ENCODE measurements at places on chromosomes 3 and 15.

DNA sequence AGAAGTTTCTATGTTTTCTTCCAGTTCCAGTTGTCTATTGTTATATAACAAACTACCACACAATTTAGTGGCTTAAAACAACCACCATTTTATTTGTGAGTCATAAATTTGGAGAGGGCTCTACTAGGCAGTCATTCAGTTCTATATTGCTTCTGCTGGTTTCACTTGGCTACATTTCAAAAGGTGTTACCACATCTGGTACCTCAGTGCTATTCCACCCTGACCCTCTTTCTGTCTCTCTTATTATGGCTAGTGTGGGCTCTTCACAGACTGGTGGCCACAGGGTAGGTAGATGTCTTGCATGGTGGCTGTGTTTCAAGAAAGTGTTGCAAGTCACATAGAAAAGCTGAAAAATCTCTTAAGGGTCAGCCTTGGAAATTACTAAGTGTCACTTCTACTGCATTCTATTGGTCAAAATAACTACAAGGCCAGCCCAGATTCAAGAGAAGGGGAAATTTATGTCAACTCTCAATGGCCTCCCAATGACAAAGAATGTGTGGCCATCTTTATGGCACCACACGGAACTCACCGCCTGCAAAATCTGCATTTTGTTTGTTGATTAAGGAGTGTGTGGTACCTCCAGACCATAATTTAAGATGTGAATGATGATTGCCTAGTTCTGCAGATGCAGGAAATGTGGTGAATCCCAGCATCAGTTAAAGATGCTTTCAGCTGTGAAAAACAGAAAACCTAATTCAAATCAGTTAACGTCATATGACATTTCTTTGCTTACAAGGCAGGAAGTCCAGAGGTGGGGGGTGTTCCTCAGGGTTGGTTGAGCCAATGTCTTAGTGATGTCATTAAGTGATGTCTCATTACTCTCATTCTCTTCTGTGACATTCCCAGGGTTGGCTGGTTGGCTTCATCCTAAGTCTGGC lies 105.8 kb upstream of the RASGRP1 start:
- H3K36me3 ChIP-seq: no peaks in the 10 kb centered on the region
- peak overlapping the region; percentile 63 for H3K4me3 ChIP-seq
- peak; percentile 87 for DNase-seq
- no peaks in the 10 kb centered on the region for H3K27me3 ChIP-seq
- H3K27ac ChIP-seq: peak overlapping the region; percentile 100
- H3K4me1 ChIP-seq: peaks cover 57% of the 10 kb centered on the region

GRCh38 chr15:62798536-62798935 lies 244.0 kb upstream of the TPM1 start:
- H3K36me3 ChIP-seq: no peaks in the 10 kb centered on the region
- no peak overlapping the region for H3K4me3 ChIP-seq
- H3K4me1 ChIP-seq: no peaks in the 10 kb centered on the region
- no peak for DNase-seq
- peaks cover 3% of the 10 kb centered on the region for H3K27me3 ChIP-seq

GRCh38 chr3:190785047-190785446 lies 77.4 kb downstream of the GMNC start:
- no peaks in the 10 kb centered on the region for H3K27me3 ChIP-seq
- no peaks in the 10 kb centered on the region for H3K4me1 ChIP-seq
- DNase-seq: no peak
- H3K4me3 ChIP-seq: no peak overlapping the region

DNA sequence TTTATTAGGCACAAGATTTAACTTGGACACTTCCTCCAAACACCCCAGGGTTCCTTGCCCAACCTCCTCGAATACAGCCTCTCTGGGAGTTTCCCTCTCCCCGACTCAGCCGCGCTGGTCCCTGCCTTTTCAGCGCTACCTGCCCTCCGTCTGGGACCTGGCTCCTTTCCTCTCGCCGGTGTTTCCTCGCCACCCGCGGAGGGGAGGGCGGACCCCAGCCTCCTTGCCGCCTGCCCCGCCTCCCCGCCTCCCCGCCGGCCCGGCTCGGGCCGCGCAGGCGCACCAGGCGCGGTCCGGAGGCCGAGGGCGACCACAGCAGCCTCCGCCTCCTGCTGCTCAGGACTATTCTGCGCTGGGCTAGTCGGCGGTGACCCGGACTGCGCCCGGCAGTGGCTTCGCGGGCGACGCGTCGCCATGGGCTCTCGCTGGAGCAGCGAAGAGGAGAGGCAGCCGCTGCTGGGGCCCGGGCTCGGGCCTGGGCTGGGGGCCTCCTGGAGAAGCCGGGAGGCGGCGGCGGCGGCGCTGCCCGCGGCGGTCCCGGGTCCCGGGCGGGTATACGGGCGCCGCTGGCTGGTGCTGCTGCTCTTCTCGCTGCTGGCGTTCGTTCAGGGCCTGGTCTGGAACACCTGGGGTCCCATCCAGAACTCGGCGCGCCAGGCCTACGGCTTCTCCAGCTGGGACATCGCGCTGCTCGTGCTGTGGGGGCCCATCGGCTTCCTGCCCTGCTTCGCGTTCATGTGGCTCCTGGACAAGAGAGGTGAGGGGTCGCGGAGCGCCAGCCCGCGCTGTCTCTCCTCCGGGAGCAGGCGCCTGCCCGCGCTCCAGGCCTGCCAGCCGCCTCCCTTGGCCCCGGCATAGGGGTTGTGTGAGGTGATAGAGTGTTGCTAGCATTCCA lies at the start of gene SLC49A4:
Gene SLC49A4 (plus strand): TSS at position 291 of the 895 bp plus-strand sequence. CDS start 124 bp downstream, at position 415.
- peaks cover 21% of the 10 kb centered on the region for H3K4me1 ChIP-seq
- H3K27ac ChIP-seq: peak within 1 kb of the TSS; percentile 99
- peak within 1 kb of the TSS; percentile 93 for H3K4me3 ChIP-seq
- peak; percentile 89 for DNase-seq
- H3K36me3 ChIP-seq: no peaks in the 10 kb centered on the region

GRCh38 chr3:81531263-81531662 lies 230.2 kb downstream of the GBE1 start:
- H3K27me3 ChIP-seq: no peaks in the 10 kb centered on the region
- no peak for DNase-seq
- H3K27ac ChIP-seq: no peak overlapping the region
- H3K4me1 ChIP-seq: no peaks in the 10 kb centered on the region
- H3K36me3 ChIP-seq: peaks cover 61% of the 10 kb centered on the region
- no peak overlapping the region for H3K4me3 ChIP-seq

DNA sequence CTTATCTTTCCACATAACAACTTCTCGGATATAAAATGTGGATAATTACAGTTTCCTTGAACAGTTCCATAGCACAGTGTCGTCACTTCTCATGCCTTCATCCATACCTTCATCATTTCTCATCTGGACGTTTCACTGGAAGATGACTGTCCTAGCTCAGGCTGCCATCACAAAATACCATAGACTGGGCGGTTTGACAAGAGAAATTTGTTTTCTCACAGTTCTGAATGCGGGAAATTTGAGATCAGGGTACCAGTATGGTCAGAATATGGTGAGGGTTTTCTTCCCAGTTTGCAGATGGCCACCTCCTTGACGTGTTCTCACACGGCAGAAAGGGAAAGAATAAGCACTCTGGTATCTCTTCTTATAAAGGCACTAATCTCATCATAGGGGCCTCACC lies 42.8 kb downstream of the TMEM108 start:
- DNase-seq: no peak
- peaks cover 8% of the 10 kb centered on the region for H3K27me3 ChIP-seq
- H3K4me3 ChIP-seq: no peak overlapping the region
- H3K36me3 ChIP-seq: no peaks in the 10 kb centered on the region
- no peak overlapping the region for H3K27ac ChIP-seq

- DNase-seq: no peak
- peaks cover 10% of the 10 kb centered on the region for H3K27me3 ChIP-seq
- H3K4me1 ChIP-seq: peaks cover under 1% of the 10 kb centered on the region
- H3K4me3 ChIP-seq: no peak overlapping the region
- no peaks in the 10 kb centered on the region for H3K36me3 ChIP-seq
- H3K27ac ChIP-seq: no peak overlapping the region
Measured at GRCh38 chr15:77574521-77575202, 58.0 kb downstream of the LINGO1 start.

DNA sequence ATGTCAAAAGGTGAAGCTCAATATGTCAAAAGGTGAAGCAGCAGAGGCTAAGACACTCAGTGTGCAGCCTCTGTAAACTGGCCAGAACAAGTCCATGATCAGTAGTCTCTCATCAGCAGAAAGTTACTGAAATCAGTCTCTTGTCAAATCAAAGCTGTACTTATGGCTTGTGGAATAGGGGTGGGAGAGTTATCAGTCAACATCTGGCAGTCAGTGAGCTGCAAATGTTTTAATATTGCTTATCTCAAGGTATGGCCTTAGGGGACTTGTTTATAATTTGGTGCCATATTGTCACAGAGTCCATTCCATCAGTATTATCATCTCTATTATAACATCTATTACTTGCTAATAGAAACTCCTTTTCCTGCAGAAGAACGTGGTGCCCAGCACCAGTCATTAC lies 14.9 kb upstream of the WDR49 start:
- DNase-seq: no peak
- no peak overlapping the region for H3K4me3 ChIP-seq
- H3K36me3 ChIP-seq: peaks cover 7% of the 10 kb centered on the region
- no peaks in the 10 kb centered on the region for H3K27me3 ChIP-seq
- no peaks in the 10 kb centered on the region for H3K4me1 ChIP-seq

DNA sequence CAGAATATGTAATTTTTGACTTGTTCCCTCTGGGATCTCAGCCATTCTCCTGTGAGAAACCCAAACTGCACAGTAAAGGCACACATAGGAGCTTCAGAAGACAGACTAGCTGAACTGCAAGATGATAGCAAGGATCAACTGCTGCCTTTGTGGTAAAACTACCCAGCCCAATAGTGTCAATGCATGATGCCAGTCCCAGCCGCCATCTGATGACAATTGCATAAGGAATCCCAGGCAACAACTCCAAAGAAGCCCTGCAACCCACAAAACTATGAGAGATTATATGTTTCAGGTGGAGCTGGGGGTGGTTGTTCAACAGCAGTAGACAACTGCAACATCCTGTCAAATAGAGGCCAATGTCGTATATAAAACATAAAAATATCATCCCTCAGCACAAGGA lies 192.4 kb upstream of the ARPP21 start:
- H3K27me3 ChIP-seq: no peaks in the 10 kb centered on the region
- no peak overlapping the region for H3K4me3 ChIP-seq

GRCh38 chr3:160577093-160577492 lies 11.7 kb upstream of the KPNA4 start:
- no peak overlapping the region for H3K4me3 ChIP-seq
- H3K4me1 ChIP-seq: peaks cover 8% of the 10 kb centered on the region
- no peak overlapping the region for H3K27ac ChIP-seq
- no peaks in the 10 kb centered on the region for H3K27me3 ChIP-seq
- peaks cover 7% of the 10 kb centered on the region for H3K36me3 ChIP-seq
- no peak for DNase-seq

GRCh38 chr3:129181819-129182218 lies 1.9 kb downstream of the CNBP start:
- no peak for DNase-seq
- H3K4me3 ChIP-seq: peak overlapping the region; percentile 96
- peaks cover 4% of the 10 kb centered on the region for H3K36me3 ChIP-seq
- peak overlapping the region; percentile 97 for H3K27ac ChIP-seq

DNA sequence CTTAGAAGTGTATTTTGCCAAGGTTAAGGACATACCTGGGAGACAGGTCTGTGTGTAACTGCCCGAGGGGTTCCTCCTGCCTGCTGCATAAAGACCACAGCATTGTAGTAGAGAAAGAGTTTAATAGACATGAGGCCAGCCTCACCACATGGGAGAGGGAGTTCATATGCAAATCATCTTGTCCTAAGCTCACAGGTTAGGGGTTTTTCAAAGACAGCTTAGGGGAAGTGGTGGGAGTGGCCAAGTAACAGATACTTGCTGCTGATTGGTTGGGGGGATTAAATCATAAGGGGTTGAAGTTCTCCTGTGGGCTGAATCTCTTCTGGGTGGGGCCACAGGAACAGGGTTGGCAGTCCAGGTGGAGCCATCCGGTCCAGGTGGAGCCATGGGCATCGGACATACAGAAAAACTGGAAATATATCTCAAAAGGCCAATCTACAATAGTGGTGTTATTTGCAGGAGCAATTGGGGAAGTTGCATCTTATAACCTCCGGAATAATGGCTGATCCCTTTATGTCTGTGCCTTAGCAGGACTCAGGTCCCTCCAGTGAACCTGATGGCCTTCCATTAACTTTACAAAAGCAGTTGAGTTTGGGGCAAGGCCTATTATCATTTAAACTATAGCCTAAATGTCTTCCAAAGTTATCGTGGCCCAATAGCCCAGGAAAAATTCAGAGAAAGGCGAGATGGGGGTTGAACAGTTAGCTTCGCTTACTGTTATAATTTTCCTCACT lies 86.0 kb upstream of the MFGE8 start:
- H3K36me3 ChIP-seq: no peaks in the 10 kb centered on the region
- no peak for DNase-seq
- H3K4me1 ChIP-seq: peaks cover 7% of the 10 kb centered on the region
- H3K27ac ChIP-seq: no peak overlapping the region

DNA sequence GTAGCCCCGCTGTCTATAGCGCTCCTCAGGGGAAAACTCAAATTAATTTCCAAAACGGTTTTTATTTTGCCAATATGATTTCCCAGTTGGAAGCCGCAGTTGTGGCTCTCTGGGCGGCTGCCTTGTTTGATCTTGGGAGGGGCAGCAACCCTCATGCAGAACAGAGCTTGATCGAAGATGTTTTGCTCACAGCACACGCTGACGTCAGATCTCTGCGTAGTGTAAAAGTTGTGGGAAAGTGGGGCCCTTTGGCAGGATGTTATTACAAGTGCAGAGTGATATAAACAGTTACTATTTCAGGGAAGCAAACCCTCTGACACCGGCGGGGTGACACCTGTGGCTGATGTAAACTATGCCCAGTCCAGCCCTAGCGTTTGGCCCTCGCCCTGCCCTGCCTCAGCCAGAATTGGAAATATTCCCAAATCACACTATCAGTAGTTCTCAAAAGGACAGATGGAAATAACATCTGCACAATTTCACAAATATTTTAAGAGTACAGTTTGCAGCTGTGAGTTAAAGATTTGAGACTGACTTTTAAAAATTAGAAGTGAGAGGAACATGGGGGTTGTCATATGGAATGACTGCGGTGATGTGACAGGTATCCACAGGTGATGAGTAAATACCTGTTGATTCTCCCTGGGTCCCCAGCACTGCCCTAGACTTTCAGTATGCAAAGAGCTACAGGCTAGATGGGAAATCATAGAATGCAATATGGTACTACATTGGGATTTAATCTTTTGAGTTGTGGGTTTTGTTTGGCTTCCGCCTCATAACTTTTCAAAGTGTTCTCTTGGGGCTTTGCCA lies 1.7 kb downstream of the SYNM start:
- no peak for DNase-seq
- H3K27ac ChIP-seq: peak overlapping the region; percentile 15
- H3K4me3 ChIP-seq: peak overlapping the region; percentile 73
- H3K36me3 ChIP-seq: no peaks in the 10 kb centered on the region
- H3K4me1 ChIP-seq: no peaks in the 10 kb centered on the region
- peaks cover 46% of the 10 kb centered on the region for H3K27me3 ChIP-seq

DNA sequence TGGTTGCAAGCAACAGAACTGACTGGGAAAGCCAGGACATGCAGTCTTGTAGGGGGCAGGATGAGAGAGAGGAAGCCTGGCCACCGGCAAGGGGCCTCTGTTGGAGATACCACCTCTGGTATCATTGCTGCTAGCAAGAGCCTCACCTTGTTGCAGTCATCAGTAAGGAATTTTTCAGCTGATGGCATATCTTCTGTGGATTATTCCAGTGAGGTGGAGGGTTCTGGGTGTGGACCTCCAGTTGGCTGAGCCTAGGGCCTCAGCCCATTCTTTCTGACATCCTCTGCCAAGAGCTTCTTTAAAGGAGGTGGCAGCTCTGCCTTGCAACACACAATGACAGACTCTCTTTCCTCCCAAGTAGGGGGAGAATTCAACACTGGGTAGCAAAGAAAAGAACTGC lies 128.9 kb downstream of the AQP9 start:
- no peaks in the 10 kb centered on the region for H3K27me3 ChIP-seq
- H3K4me1 ChIP-seq: no peaks in the 10 kb centered on the region
- no peak for DNase-seq
- no peak overlapping the region for H3K27ac ChIP-seq
